ENCODE measurements at places on chromosomes 5 and 9.
A peak's percentile ranks its signal among the peaks of the same experiment; 100 is the strongest.

GRCh38 chr5:139611703-139612584 is 36.2 kb upstream of the CXXC5 start:
- no peak for DNase-seq

- no peak for DNase-seq
Observed at GRCh38 chr9:96621618-96622017, 2.0 kb upstream of the CDC14B start.

GRCh38 chr5:114473541-114473940 is 111.7 kb downstream of the KCNN2 start:
- DNase-seq = no peak

DNA sequence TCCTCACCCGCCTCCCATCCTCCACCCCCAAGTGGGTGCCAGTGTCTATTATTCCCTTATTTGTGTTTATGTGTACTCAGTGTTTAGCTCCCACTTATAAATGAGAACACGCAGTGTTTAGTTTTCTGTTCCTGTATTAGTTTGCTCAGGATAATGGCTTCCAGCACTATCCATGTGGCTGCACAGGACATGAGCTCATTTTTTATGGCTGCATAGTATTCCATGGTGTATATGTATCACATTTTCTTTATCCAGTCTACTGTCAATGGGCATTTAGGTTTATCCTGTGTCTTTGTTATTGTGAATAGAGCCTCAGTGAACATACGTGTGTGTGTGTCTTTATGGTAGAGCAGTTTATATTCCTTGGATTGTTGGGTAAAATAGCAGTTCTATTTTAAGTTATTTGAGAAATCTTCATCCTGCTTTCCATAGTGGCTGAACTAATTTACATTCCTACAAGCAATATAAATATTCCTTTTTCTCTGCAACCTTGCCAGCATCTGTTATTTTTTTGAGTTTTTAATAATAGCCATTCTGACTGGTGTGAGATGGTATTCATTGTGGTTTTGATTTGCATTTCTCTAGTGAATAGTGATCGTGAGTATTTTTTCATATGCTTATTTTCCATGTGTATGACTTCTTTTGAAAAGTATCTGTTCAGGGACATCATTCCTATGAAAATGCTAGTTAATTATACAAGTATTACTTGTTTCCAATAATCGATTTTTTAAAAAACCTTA is 164.0 kb upstream of the CCDC152 start:
- DNase-seq = no peak

- DNase-seq = no peak
Observed at GRCh38 chr9:4794691-4795090, 1.9 kb downstream of the RCL1 start.

GRCh38 chr5:2307631-2308030 is 424.9 kb upstream of the IRX4 start:
- DNase-seq = no peak

GRCh38 chr5:10445352-10445751 is 3.7 kb downstream of the ROPN1L start:
- DNase-seq = no peak

GRCh38 chr5:68661237-68661636 is 432.6 kb upstream of the SLC30A5 start:
- DNase-seq = peak; percentile 13

GRCh38 chr5:35838370-35839042 is 18.2 kb upstream of the IL7R start:
- no peak for DNase-seq

DNA sequence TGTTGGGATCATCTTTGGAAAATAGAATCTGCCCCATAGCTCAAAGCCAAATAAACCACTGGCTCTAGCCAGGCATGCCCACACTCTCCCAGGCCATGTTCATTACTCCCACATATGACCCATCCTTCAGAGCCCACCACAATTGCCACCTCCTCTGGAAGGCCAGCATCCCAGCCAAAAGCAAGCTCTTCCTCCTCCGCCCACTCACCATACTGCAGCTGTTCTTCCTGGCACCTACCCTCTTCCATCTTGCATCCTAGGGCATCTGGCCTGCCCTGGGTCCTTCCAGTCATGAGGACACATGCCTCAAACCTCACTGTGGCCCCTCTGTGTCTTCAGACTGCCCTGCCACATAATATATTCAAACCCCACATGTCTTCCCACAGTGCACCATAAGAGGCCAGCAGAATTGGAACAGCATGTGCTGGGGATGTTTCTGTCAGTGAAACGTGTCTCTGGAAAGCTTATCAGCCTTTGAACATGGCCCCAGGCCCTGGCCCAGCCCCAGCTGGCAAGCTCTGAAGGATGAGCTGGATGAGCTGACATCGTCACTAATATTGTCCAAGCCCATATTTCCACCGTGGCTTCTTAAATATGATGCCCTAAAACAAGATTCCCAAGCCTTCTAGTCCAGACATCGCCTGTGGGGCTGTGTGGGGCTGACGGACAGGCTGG is 230.8 kb downstream of the AGTPBP1 start:
- no peak for DNase-seq

DNA sequence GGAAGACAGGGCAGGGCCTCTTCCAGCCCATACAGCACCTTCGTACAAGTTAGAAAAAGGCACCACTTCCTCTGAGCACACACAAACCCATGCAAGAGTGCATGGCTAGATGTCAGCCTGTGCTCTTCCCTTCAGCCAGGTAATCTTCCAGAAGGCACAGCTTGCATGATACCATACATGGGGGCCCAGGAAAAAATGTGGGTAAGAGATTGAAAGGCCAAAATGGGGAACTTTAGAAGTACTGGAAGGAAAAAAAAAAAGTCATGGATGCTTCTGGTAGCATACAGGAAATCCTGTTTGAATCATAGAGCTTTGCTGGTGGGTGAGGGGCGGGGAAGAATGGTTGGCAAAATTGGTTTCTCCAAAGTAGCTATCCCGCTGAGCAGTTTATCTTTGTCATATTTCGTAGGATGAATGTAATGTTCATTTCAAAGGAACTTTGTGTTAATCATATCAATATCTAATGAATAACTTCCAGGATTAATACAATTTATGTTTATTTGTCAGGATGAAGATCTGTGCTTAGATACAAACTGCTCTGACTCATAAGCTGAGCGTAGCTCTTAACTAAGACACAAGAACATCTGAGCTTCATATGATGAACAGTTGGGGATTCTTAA is 78.2 kb upstream of the MAP3K1 start:
- DNase-seq = no peak

GRCh38 chr5:74919487-74919886 is 53.3 kb upstream of the FAM169A start:
- peak; percentile 29 for DNase-seq

GRCh38 chr9:28820741-28821140 is 1247.5 kb upstream of the C9orf72 start:
- no peak for DNase-seq

- no peak for DNase-seq
Observed at GRCh38 chr9:11192993-11193392, 580.2 kb upstream of the PTPRD start.

- no peak for DNase-seq
Observed at GRCh38 chr9:21709464-21710058, 92.9 kb upstream of the MTAP start.

GRCh38 chr5:131627207-131627865 is 7.7 kb downstream of the RAPGEF6 start:
- no peak for DNase-seq

- DNase-seq = no peak
Observed at GRCh38 chr5:6398570-6399230, 20.4 kb upstream of the MED10 start.

DNA sequence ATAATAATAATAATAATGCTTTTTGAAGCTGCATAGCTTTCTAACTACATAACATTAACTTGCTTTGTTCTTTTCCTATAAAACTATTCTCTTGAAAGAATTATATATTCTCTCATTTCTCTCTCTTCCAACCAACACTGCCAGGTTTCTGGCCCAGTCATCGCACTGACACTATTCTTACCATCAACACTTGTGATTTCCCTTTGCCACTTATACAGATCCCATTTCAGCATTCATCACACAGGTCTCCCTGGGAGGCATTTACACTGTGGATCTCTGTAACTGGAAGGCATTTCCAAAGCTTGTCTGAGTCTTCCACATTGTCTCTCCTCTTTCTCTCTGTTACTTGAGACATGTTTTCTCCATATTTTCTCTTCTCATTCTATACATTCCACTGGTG is 777.8 kb upstream of the ACO1 start:
- DNase-seq = no peak

Measured in SHP77 treated with DMSO at 0.1 percent for 48 hours (cell line).